M059J (cell line): ENCODE measurements at places on chromosomes 7 and 10. TPM values are rescaled to one million over a fixed set of nuclear protein-coding genes. Genes with fewer than 3 reads are reported as not detected.

GRCh38 chr10:77253556-77254064 lies 384.0 kb downstream of the KCNMA1 start:
- no peak for DNase-seq

DNA sequence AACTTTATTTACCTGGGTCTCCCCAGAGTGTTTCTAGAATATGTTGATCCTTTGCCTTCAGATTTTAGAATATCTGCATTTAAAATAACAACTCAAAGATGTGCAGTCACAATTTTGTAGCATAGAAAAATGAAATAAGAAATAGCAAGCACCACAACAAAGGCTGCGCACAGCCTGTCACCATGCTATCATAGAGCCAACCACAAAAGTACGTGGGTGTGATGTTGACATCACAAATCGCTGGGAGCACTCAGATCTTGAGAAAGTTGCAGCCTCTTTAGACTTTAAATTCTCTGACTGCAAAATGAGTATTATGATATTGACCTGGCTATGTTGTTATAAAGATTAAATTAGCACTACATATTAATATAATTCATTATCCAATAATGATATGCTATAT lies 177.9 kb downstream of the TNS3 start:
- DNase-seq: no peak

GRCh38 chr10:13608246-13608853 lies 21.6 kb downstream of the PRPF18 start:
- DNase-seq: no peak

DNA sequence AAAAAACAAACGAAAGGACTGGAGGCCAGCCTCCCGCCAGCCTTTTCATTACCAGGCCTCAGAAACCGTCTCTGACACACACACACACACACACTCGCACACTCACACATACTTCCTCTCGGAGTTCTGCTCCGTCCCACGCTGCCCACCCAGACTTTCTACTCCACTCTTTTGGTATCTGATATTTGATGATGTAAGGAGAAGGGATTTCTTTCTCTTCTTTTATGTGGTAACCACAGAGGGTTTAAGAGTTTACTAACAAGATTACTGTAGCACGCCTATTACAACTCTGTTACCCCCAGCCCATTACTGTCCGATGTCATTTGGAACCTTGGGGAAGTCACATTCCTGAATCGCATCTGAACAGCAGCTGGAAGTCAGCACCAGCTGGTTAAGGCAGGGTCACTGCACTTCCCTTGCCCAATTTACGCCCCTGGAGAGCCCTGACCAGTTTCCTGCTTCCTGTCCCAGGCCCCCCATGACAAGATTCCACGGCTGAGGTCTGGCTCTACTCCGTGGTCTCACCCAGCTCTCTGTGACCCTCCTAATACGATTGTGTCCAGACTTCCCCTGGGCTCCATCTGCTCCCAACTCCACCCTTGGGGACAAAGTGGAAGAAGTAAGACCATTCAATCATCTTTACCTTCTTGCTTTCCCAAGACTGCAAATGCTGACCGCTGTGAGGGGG lies 1.1 kb downstream of the DENND2A start:
- peak; percentile 73 for DNase-seq

DNA sequence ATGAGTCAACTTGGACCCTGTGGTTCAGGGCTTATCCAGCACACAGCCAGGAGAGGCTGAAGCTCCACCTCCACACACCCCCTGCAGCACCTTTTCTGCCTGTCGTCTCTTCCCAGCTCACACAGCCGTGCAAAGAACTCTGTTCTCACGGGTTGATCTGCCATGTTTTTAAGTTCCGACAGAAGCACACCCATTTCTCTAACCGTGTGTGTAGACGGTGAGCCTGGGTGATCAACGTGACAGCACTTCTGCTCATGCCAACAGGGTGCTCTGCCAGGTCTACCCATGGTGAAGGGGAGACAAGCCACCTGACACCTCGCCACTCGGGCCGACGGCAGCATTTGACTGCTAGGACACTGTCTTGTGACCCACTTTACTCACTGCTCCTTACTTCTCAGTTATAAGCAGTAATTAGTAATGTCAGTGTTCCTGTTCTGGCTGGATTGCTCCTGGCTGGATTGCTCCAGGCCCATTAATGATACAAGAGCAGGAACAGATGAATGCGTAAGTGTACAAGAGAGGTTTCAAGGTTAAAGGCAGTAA lies 90.5 kb downstream of the RNF216 start:
- no peak for DNase-seq

DNA sequence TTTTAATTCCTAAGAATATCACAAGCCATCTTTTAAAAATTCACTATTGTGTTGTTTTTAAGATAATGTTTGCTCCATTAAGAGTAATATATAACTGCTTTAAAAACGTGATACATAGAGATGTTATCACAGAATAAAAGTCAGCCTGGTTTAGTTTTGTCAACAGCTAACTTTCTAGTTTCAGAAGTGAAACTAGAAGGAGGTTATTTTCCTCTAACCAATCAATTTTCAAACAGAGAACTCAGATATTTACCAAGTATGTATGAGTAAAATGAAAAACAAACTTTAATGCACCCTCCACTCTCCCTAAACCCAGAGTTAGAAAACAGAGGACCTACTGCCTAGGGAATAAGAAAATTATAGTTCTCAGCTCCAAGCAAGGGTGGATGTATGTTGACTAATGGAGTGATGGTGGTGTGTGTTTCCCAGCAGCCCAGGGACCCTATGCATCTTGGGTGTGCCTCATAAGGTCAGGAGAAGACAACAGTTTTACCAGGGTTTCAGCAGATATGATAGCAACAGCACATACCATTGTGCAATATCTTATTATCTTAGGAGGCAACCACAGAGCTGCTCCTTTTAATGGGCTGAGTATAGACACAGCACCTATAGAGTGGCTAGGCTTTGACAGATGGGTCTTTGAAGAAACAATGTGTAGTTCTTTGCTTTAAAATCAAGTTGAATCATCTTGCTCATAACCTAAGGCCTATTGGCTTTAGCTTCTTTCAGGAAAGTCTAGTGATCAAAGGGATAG lies 58.4 kb downstream of the PTPRZ1 start:
- no peak for DNase-seq

- peak; percentile 26 for DNase-seq
Measured at GRCh38 chr10:122333037-122333436, 41.5 kb upstream of the PLEKHA1 start.

MGMT gene
- 0.05 TPM in 1 of 2 replicates, not detected in the other for total RNA-seq
